BJ (cell line): ENCODE measurements at places on chromosomes 13 and 19.
A peak's percentile ranks its signal among the peaks of the same experiment; 100 is the strongest.

- no peak for DNase-seq
Observed at GRCh38 chr13:72536714-72537394, 190.6 kb downstream of the MZT1 start.

DNA sequence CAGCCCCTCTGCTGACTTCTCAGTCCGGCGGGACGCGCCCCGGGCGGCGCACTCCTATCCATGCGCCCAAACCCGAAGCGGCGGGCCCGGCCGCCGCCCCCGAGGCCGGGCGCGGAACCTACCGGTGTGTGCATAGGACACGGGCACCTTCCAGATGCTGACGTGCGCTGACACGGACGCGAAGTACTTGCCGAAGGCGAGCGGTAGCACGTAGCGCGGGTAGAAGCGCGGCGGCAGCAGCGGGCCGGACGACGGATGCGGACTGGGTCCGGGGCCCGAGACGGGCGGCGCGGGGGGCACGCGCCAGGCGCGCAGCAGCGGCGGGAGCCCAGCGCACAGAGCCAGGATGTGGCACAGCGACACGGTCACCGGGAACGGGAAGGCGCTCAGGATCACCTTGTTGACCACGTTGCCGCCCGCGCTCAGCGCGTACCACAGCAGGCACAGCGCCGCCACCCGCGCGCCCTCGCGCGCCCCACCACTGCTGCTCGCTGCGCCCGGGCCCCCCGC is 338 bp downstream of the SLC35E1 start:
- no peak for DNase-seq

DNA sequence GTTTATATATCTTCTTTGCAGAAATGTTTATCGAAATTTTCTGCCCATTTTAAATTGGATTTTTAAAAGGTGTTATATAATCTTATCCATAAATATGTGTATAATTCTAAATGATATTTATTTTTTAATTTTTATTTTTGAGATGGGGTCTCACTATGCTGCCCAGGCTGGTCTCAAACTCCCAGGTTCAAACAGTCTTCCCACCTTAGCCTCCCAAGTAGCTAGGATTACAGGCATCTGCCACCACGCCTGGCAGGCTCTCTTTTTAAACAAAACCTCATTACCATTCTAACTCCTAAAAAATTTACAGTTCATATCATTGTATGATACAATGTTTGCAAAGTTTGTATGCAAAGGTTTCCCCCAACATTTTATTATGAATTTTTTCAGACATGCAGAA is 7.2 kb downstream of the LGALS7B start:
- no peak for DNase-seq

DNA sequence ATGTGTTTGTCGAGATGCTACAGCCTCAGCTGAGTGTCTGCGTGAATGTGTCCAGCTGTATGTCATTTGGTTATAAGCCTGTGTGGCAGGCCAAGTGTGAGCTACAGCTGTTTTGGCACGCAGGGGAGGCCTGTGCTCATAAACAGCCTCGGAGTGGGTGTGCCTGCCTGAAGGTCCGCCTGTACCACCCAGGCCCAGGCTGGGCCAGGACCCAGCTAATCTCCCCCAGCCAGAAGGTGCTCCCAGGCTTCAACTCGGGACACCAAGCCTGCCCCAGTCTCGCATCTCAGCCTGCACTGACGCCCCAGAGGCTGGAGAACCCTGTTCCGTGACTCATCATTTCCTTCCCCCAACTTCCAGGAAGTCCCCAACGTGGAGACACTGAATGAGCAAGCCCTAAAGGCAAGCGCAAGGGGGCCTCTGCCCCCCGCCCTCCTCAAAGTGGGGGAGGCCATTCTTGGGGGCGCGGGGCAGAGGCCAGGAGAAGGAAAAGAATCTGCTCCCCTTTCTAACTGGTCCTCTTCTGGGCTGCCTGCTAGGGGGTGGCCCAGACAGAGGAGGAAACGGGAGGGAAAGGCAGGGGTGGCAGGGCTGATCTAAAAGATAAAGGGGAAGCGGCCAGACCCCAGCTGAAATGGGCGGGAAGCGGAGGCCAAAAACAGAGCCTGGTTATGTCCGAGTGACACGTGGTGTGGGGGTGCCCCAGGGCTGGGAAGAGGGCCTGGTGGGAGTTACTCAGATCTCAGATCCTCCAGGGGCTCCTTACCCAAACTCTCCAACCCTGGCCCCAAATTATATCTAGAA is 2.0 kb downstream of the SLC1A5 start:
- DNase-seq, result peak; percentile 67

DNA sequence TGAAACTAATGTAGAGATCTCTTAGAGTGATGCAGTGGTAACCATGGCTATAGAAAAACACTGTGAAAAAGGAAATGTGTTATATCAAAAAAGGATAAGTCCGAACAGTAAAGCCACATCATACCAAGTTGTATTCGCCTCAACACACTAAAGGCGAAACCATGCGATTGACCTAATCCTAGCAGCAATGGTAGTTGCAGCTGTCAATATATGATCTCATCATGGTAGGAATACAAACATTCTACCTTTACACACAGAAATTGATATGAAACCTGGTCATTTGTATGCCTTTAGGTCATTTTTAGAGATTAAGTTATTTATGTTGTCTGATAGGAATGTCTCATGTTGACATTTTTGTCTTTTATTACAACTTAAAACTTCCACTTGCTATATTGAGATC is 271.9 kb downstream of the SLITRK6 start:
- no peak for DNase-seq

DNA sequence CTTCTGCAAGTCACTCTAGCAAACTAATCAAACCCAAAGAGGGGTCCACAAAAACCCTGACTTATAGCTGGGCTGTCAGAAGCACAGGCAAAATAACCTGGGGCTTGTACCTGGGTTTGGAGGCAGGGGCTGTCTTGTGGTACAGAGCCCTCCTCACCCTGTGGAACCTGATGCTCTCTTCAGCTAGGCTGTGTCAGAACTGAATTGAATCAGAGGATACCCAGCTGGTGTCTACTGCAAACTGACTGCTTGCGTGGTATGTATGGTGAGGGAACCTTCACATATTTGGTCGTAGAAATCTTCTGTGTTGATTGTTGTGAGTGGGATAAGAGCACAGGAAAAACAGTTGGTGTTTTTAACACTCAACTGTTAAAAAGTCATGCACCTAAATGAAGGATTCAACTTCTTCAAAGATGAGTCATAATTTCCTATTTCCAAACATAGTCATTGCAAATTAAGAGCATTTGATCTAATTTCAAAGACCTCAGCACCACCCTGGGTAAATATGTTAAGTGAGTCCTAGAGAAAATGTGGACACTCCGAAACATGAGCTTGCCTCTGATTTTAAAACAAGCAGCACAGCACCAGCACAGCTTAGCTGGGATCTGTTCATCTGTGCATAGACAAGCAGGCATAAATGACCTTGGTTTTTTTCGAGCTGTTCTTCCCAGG is 840.2 kb downstream of the UQCRFS1 start:
- no peak for DNase-seq

- DNase-seq, result no peak
Observed at GRCh38 chr13:44617648-44618047, 41.5 kb upstream of the TSC22D1 start.

GRCh38 chr13:87259479-87260083 is 411.6 kb upstream of the SLITRK5 start:
- DNase-seq, result no peak

DNA sequence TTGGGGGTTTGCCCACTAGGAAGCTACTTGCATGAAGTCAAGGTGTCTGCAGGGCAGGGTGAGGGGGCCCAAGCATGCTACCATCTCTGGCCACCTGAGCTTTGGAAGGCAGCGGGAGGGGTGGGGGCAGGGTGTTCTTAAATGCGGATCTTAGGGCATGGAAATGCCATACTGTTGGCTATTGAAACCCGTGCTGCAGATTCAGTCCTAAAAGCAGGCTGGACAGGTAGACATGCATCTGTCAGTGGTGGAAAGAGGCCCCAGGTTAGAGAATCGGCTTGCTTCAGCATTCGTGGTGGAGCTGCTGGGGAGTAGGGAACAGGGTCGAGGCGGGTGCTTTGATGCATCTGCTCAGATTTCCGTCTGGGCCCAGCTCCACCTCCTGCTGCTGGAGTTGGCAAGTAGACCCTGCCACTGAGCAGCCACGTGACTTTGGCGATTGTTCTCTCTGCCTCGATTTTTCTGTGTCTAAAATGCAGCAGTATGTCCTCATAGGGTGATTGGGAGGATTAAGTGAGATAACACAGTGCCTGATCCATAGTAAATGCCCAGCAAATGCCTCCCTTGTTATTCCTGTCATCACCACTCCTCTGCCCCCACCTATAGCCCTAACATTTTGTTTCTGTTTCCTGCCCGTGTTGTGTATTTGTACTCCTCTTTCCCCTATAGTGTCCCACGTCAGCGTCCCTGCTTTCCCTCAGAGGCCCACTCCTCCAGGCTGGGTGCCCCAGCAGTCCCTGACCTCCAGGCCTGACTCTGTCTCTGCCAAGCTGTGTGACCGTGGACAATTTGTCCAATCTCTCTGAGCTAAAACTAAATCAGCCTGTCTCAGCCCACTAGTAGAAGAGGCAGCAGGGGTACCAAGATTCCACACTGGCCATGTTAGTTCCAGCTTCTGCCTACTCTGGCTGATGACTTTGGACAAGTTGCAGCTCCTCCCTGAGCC is 5.8 kb downstream of the PPP1R37 start:
- no peak for DNase-seq

DNA sequence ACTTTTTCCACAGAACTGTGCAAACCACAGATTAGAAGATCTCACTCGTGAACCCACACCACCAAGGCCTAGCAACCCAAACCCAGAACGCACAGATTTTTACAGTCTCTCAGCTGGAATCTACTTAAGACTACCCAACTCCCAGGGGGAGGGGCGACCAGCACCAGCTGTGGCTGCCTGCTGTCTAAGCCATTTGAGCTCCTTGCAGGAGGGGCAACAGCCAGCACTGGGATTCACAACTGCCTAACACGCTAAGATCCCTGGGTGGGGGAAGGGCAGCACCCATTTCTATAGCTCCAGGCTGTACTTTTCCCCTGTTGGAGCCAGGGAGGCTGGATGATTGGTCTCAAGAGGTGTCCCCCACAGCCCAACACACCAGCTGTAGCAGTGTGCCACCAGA is 368.8 kb downstream of the SUCLA2 start:
- DNase-seq, result no peak

DNA sequence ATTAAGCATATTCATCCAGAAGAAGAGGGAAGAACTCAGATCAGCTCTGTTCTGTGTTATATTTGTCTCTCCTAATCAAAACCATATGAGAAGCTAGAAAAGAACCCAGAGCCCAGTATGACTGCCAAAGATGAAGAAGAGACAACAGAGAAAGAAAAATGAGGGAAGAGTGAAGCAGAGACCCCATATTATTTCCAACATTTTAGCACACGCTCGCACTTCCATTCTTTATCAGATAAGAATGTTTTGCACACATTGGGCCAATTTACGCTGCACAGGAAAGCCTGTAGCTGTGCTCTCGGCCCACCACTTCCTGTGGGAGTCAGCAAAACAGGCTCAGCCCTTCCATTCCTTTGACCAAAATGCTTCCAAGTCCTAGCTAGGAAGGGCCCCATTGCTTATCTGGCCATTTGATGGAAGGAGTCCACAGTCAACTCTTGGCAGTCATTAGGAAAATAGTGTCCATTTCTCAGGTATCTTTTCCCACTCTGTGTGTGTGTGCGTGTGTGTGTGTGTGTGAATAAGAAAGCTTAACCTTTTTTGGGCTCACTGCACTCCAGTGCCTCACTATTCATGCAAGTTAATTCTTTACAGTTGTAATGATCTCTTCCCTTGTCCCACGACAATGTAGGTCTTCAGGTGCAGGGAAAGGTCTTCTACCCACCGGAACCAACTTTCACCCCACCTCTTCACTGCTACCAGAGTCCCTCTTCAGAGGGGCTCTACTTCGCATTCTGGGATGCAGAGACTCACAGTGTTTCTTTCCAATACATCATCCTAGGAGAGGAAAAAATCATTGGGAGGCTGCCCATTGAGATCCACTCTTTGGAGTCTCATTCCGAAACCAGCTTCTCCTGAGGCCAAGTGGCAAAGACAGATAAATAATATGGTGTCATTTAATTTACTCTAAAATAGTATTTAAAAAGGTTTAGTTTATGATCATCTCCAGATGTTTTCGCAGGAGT is 237.5 kb downstream of the COG6 start:
- no peak for DNase-seq

DNA sequence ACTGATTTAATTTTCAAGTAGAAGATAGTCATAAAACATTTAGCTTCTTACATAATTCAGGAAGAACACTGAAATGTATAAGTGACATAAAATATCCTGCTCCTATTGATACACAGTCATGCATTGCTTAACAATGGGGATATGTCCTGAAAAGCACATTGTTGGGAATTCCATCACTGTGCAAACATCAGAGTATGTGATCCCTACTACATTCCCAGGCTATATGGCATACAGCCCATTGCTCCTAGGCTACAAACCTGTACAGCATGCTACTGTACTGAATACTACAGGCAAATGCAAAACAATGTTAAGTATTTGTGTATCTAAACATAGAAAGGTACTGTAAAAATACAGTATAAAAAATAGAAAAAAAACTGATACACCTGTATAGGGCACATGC is 723.9 kb upstream of the ARGLU1 start:
- no peak for DNase-seq

DNA sequence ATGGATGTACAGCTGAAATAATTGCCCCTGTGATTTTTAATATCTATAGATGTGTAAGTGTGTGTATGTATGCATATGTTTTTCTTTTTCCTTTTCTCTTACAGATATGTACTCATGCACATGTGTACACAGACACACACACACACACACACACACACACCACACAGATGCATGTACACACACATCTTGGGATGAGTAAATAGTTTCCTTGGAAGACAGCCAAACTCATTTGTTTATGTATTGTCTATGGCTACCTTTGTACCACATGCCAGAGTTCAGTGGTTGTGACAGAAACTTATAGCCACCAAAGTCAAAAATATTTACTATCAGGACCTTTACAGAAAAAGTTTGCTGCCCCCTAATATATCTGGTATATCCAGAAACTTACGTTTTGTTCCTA is 192.6 kb downstream of the MAB21L1 start:
- no peak for DNase-seq

GRCh38 chr13:57673197-57673596 is 41.7 kb downstream of the PCDH17 start:
- DNase-seq, result no peak

DNA sequence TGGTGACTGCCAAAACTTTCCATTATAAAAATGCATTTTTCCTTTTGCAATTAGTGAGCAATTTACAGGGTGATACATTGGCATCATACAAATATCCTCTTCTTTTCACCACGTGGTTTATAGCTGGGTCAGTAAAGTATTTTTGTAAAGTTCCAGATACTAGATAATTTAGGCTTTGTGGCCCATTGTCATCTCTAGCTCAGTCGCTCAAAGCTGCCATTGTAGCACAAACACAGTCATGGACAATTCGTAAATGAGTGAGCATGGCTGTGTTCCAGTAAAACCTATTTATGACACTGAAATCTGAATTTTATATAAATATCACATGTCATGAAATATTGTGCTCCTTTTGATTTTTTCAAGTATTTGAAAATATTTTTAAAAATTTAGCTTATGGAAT is 162.9 kb downstream of the USP12 start:
- DNase-seq, result no peak

- no peak for DNase-seq
Observed at GRCh38 chr13:105541565-105541964, 993.9 kb downstream of the EFNB2 start.

GRCh38 chr13:70027551-70027950 is 80.1 kb upstream of the ATXN8OS start:
- no peak for DNase-seq
